ENCODE measurements at places on chromosomes 12 and 14.

- no peak for DNase-seq
These were observed 324.6 kb downstream of the RAD51B start for GRCh38 chr14:68144051-68144681.

DNA sequence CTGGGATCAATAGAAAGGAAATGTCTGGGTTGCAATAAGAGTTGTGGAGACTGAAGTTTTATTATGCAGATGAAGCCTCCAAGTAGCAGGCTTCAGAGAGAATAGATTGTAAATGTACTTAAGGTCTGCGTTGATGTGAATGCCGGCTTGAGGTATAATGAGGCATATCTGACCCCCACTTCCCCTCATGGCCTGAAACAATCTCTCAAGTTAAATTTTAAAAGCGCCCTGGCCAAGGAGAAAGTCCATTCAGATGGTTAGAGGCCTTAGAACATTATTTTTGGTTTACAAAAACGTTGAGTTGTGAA, 28.3 kb upstream of the HIGD1C start:
- DNase-seq = no peak

DNA sequence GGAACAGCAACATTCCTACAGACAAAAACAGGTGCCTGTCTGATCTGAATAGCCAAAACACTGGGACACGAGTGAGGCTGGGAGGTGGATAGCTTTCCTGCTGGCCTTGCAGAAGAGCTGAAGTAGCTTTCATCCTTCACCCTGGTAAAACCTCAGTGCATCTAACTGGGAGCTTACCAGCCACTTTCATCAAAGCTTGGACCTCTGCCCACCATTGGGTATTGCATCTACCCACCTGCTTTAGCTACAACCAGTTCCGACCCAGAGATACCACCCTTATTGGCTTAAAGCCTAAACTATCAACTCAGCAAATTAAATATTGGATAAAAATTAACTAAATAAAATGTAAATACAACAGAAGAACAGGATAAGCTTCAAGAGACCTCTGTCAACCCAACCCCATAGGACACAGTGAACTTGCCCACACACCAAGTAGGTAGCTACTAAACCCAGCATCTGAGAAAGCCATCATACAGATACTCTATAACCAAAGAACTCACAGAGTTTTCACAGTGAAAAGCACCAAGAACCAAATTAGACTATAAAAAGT, 866.3 kb downstream of the FSCB start:
- no peak for DNase-seq

- no peak for DNase-seq
These were observed 36.3 kb downstream of the PLEKHG7 start for GRCh38 chr12:92739113-92739512.

Data from inflammatory macrophage (primary cell).